H1 (cell line): ENCODE measurements at places on chromosomes 11 and 22. TPM values are rescaled to one million over a fixed set of nuclear protein-coding genes. Genes with fewer than 3 reads are reported as not detected.

DNA sequence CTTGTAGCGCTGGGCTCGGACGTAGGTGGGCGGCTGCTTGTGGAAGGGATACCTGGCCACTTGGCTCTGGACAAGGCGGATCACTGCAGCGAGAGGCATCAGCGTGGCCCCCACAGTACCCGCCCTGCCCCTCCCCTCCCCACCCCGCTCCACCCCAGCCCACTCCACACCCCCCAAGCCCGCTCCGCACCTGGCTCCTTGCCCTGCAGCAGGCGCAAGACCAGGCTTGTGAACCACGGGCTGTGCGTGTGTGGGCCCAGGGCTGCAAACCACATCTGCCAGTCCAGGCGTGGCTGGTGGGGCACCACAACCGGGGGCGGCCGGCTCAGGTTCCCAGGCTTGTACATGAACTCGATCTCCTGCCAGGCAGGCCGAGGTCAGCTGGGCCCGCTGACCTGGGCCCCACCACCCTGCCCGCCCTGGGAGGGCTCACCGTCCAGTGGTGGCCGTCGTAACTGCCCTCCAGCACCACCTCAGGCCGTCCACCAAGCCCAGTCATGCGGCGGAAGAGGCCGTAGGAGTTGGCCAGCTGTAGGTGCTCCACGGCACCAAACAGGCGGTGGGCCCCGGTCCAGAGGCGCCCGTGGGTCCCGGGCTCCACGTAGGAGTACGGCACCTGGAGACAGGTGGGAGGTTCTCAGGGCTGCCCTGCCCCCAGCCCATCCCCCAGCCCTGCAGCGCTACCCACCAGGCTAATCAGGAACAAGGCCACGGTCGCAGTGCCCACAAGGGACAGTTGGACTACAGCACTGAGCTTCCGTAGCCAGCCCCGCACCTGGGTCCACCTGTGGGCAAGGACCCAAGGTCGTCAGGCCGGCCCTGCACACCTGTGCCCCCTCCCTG, 2.9 kb downstream of the LMF2 start:
- no peaks in the 10 kb centered on the region for H3K36me3 ChIP-seq
- H3K4me3 ChIP-seq = no peak overlapping the region
- no peaks in the 10 kb centered on the region for H3K27me3 ChIP-seq
- H3K4me1 ChIP-seq = peaks cover 2% of the 10 kb centered on the region
- H3K27ac ChIP-seq = no peak overlapping the region

DNA sequence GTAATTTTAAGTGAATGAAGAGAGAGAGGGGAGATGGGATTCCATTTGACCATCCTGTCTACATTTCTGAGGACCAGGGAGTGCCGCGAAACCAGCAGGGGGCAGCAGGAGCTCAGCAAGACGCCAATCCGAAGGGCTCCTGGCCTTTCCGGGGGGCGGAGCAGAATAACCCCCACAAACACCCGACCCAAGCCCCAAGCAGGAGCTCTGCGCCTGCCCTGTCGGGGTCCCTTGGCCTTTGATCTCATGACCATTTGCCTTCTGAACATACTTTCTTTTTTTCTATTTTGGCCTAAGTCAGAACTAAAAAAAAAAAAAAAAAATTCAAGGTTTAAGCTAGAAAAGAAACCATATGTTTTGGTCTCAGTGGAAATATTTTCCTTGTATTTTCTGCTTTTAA, 21.9 kb upstream of the SCN2B start:
- no peak overlapping the region for H3K27ac ChIP-seq
- H3K27me3 ChIP-seq = no peaks in the 10 kb centered on the region
- no peaks in the 10 kb centered on the region for H3K36me3 ChIP-seq

DNA sequence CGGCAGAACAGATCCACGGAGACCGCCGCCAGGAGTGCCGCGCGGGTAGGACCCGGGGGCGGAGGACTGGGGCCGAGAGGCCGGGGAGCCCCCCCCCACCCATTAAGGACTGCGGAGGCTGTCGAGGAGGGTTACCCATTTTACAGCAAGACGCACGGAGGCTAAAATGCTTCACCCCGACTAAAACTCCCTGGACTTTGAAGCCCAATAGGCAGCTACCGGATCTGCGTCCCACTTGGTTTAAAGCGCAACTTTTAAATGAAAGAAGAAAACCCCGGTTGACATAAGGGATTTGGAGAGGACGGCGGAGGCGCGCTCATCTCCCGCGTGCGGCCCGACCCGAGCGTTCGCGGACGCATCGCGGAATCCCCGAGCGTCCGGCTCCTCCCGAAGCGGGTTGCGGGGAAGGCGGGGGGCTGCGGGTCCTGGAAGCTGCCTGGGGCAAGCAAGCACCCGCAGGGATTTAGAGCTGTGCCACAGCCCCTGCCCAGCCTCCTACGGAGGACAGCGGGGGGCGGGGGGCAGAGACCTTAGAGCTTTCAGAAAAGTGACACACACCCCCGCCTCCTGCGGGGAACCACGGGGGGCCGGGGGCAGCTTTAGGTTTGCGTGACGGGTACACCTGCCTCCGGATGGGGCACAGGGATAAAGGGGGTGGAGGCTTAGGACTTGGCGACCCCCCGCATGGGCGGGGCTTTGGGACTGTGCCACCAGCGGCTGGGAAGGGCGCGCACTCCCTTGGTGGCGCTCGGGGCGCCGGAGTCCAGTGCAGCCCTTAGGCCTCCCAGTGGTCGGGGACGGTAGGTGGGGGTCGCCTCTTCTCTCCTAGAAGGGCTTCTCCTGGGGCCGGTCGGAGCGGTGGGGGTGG, 760 bp upstream of the CELSR1 start:
- peaks cover 45% of the 10 kb centered on the region for H3K27me3 ChIP-seq
- no peak overlapping the region for H3K27ac ChIP-seq
- H3K36me3 ChIP-seq = peaks cover 11% of the 10 kb centered on the region
- DNase-seq = no peak

GRCh38 chr22:48336339-48337060, 1491.2 kb downstream of the BRD1 start:
- H3K27me3 ChIP-seq = peaks cover 4% of the 10 kb centered on the region; the same call in 1 of the 2 replicates
- H3K4me1 ChIP-seq = peaks cover 28% of the 10 kb centered on the region
- H3K27ac ChIP-seq = no peak overlapping the region
- no peak for DNase-seq

DNA sequence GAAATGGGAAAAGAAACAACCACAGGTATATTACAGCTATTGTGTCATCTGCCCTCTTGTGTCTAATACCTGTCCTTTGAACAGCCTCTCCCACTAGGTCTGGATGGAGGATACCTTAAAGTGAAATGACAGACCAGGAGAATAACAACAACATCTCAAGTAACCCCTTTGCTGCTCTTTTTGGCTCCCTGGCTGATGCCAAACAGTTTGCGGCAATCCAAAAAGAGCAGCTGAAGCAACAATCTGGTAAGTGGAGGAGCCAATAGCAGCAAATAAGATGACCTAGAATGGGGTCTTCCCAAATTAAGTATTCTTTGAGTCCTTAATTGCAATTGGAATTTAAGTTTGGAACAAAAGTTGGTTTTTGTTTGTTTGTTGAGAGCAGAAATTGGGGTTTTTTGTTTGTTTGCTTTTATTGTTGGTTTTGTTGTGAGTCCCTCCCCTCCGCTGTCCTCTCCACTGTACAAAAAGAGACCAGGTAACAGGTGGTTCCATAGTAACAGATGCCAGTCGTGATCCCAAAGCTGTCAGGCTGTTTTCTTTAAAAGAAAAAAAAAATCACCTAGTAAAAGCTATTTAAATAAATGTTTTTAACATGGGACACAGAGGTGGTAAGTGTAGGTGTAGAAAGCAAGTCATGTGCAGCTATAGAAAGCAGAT, 5.7 kb downstream of the UBE4A start:
- H3K4me3 ChIP-seq = no peak overlapping the region
- no peaks in the 10 kb centered on the region for H3K27me3 ChIP-seq
- H3K27ac ChIP-seq = no peak overlapping the region
- DNase-seq = no peak

DNA sequence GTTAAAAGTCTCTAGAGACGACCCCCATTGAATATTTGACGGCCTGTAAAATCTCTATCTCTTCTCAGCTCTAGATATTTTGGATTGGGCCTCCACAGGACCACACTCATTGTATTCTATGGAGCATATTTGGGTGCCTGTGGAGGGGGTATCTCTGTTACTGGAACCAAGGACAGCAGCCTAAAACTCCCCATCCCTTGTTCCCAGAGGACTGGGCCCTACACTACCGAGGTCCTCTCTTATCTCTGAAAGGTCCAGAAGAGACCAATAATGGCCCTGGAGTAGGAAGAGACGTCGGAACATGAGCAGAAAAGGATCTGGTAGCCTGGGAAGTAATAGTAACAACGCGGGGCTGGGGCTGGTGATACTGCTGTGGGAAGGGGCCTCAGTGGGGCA, 542 bp downstream of the HPS4 start:
- no peaks in the 10 kb centered on the region; the same call in 1 of the 2 replicates for H3K27me3 ChIP-seq
- no peaks in the 10 kb centered on the region; the same call in 1 of the 2 replicates for H3K4me1 ChIP-seq
- H3K27ac ChIP-seq = peak overlapping the region; percentile 76
- peaks cover 4% of the 10 kb centered on the region; the same call in 1 of the 2 replicates for H3K36me3 ChIP-seq
- H3K4me3 ChIP-seq = peak overlapping the region; percentile 77

DNA sequence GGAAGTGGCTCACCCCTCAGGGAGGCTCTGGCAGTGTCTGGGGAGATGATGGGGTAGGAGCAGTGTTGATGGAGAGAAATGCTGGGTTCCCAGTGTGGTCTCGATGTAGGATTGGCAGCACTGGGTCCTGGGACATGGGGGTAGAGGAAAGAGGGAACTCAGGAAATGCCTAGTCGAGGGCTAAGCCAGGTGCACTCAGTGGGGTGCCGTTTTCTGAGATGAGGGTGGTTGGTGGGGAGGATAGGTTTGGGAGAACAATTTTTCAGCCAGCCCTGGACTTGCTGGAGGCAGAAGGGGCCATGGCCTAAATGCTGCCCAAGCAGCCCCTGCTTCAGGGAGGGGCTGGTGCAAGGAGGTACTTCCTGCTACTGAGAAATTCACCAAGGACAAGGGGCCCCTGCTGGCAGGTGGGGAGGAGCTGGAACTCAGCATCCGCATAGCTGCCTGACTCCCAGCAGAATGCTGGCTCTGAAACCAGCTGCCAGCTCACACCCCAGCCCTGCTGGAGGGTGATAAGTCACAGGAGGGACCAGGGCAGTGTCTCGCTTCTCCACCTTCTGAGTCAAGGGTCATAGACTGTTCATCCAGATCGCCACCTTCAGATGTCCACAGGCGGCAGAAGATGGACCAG, 6.0 kb downstream of the CCDC157 start:
- DNase-seq = no peak
- no peaks in the 10 kb centered on the region; the same call in 1 of the 2 replicates for H3K36me3 ChIP-seq
- H3K4me1 ChIP-seq = peaks cover 12% of the 10 kb centered on the region
- H3K4me3 ChIP-seq = 0 out of 2 replicates have a peak overlapping the region, but pooled peaks have one; percentile 2
- H3K27me3 ChIP-seq = no peaks in the 10 kb centered on the region
- 0 out of 2 replicates have a peak overlapping the region, but pooled peaks have one; percentile 15 for H3K27ac ChIP-seq

- no peak for DNase-seq
- H3K36me3 ChIP-seq = no peaks in the 10 kb centered on the region
- H3K4me1 ChIP-seq = peaks cover 13% of the 10 kb centered on the region
- no peak overlapping the region for H3K4me3 ChIP-seq
Observed at GRCh38 chr11:126105022-126105747, 42.5 kb upstream of the CDON start.

DNA sequence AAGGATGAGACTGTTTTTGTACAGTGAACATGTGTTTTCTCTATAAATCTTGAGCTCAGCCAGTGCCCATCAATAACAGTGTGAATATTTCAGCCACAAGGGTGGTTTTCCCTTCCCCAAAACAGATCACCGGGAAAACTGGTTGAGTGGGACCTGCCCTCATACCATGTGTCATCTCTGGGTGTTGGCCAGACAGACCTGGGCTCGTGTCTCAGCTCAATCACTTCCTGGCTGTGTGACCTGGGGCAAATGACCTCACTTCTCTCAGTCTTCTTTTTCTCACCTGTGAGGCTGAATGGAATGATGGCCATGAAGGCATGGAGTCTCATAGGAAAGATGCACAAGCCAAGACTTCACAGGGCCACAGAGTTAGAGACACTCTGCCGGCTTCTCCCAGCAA, 74.7 kb downstream of the COMMD9 start:
- no peak overlapping the region for H3K4me3 ChIP-seq
- H3K36me3 ChIP-seq = no peaks in the 10 kb centered on the region
- no peaks in the 10 kb centered on the region for H3K27me3 ChIP-seq
- H3K4me1 ChIP-seq = peaks cover 6% of the 10 kb centered on the region
- no peak for DNase-seq

DNA sequence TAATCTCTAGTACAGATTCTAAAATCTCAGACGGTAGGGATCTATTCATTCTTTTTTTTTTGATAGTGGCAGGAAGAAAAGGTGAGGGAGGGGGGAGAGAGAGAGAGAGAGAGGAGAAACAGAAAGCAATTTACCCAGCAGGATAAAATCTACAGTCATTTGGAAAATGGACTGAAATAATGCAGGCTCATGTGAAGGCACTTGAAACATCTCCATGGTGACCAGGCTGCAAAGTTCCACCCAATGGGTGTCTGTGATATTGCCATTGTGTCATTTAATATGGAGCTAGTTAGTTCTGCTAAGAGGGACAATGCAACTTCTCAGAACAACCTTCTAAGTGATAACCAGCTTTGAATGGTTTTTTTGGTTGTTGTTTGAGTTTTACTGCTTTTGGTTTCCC, 165.2 kb upstream of the RAG2 start:
- no peak overlapping the region for H3K27ac ChIP-seq
- no peak for DNase-seq
- no peaks in the 10 kb centered on the region for H3K36me3 ChIP-seq
- H3K4me3 ChIP-seq = no peak overlapping the region

DNA sequence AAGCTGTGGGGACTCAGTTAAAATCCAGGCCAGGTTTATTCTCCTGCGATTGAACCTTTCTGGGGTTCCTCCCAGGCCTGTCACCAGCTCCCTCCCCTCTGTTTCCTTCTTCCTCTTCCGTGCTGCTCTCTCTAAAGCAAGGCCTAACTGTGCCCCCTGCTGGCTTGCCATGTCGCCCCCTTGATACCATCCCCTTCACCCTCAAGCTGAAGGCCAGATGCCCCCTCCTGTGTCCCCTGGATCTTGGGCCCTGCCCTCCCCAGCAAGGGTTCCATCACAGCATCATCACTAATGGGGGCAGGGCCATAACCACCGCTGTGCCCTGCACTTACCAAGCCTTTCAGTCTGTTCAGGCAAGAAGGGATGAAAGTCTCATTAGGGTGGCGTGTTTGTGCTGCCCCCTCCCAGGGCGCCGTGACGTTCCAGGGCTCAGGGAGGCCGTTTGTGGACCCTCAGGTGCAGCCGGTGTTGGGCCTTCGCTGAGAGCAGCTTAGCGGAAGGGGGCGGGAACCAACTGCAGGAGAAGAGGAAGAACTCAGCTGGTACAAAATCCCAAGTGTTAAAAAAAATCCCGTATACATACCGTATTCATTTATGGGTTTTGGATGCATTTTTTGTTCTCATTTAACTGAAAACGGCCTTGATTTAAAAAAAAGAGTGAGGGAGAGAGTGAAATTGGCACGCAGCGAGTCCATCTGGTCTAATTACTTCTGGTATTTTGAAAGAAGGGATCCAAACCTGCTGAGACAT, 69.9 kb downstream of the MPPED1 start:
- H3K27ac ChIP-seq = no peak overlapping the region
- no peak for DNase-seq
- no peaks in the 10 kb centered on the region for H3K27me3 ChIP-seq
- H3K4me1 ChIP-seq = no peaks in the 10 kb centered on the region; the same call in 1 of the 2 replicates

- H3K36me3 ChIP-seq = no peaks in the 10 kb centered on the region
- H3K4me1 ChIP-seq = no peaks in the 10 kb centered on the region
- H3K27ac ChIP-seq = no peak overlapping the region
- H3K27me3 ChIP-seq = no peaks in the 10 kb centered on the region
- no peak overlapping the region for H3K4me3 ChIP-seq
- no peak for DNase-seq
Observed at GRCh38 chr11:35709376-35709775, 46.8 kb downstream of the TRIM44 start.

The SSH3 gene
- total RNA-seq = 19.8 and 23.6 TPM in 2 replicates

The ASPHD2 gene
- 11.0 and 11.1 TPM in 2 replicates for total RNA-seq

The DDI1 gene
- not detected in 2 replicates for total RNA-seq

The TMEM126B gene
- 82.8 and 85.6 TPM in 2 replicates for total RNA-seq

The LRP4 gene
- total RNA-seq = 20.8 and 22.1 TPM in 2 replicates

The SYCE3 gene
- not detected in 2 replicates for total RNA-seq

The OR51I1 gene
- not detected in 2 replicates for total RNA-seq

The SIK2 gene
- 8.8 and 12.7 TPM in 2 replicates for total RNA-seq

The GPR83 gene
- total RNA-seq = 1.3 and 1.5 TPM in 2 replicates

The MIOX gene
- 0.30 and 0.33 TPM in 2 replicates for total RNA-seq

The PRR33 gene
- not detected in 2 replicates for total RNA-seq
